Glomerular endothelial cell (primary cell): ENCODE measurements at places on chromosomes 5 and 9. TPM values are rescaled to one million over a fixed set of nuclear protein-coding genes. Genes with fewer than 3 reads are reported as not detected.

ZDHHC11B gene
- total RNA-seq, result not detected in 2 replicates

SPINK6 gene
- not detected in 2 replicates for total RNA-seq

DNA sequence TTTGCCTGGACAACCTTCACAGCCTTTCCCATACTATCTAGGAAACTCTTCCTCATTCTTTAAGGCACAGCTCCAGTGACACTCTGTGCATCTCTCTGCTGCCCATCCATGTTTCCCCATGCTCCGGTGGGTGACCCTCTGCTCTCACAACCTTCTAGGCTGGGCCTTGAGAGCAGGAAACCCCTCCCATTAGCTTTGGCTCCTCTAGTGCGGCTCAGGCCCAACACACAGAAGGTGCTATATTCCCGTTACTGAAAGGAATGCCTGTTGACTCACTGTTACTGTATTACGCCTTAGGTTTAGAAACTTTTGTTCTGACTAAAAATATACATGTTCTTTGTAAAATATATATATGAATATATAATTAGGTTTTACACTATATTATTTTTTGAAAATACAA is 8.1 kb upstream of the CCL28 start:
- no peak for DNase-seq

- no peak for DNase-seq
These were observed 42.7 kb downstream of the WDR36 start for GRCh38 chr5:111134864-111135263.

DNA sequence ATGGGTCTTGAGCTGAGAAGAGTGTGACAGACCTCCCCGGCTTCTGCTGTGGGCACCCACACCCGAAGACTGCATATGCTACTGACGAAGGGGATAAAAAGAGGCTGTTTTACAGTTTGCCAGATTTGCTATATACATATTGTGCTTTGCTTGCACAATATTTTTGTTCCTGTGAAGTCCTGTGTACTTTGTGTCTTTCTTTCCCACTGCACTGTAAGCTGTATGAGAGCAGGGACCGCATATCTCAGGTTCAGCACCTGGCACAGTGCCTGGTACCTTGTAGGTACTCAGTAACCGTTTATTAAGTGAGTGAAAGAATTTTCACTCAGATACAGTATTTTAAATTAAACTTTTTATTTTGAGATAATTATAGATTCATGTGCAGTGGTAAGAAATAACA is 8.2 kb upstream of the GARNL3 start:
- DNase-seq, result no peak

- no peak for DNase-seq
These were observed 129.0 kb downstream of the MUSK start for GRCh38 chr9:110797611-110798010.

BTNL3 gene
- total RNA-seq, result not detected in 2 replicates

OR4F3 gene
- total RNA-seq, result not detected in 2 replicates

- no peak for DNase-seq
These were observed 144.7 kb downstream of the APBA1 start for GRCh38 chr9:69527454-69527853.

ENTPD2 gene
- not detected in 2 replicates for total RNA-seq

SLC9A3 gene
- total RNA-seq, result 2.2 and 3.1 TPM in 2 replicates

GRCh38 chr9:7597716-7598115 is 201.9 kb downstream of the DMAC1 start:
- DNase-seq, result no peak

DNA sequence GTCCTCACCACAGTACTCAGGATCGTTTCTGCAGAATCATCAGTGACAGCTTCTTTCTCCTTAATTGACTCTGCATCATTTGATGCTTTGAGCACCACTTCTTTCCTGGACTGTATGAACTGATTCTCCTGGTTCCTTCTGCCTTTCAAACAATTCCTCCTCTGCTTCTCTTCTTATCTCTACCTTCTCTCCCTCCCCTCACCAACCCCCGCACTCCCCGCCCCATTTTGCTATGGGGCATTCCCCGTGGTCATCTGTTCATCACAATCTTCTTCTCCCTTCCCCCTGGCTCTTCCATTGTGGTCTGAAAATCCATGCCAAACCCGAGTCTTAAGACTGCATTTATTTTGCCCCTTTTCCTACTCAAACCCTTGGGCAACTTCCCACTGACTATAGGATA is 57.9 kb downstream of the FAM78A start:
- DNase-seq, result no peak

PCDHA3 gene
- total RNA-seq, result 0.05 and 0.35 TPM in 2 replicates

DNA sequence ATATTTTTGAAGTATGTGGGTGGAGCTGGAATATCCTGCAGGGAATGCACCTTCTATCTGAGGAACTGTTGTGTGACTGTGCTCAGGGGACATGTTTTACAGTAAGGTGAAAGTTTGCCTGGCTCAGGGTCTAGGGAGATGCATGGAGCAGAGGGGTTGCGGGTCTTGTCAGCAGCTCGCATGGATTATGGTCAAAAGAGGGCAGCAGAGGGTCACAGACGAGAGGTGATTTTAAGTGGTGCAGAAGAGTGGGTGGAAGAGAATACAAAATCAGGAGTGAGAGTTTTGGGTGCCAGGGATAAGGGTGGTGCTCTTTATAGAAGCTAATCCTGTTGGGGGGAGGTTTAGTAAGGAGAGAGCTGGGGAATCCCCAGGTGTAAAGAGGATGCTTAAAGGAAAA is 53.5 kb upstream of the GRIN3A start:
- DNase-seq, result no peak

GRCh38 chr5:160743027-160743426 is 109.0 kb downstream of the ATP10B start:
- DNase-seq, result no peak

GRCh38 chr5:140282266-140282665 is 20.6 kb downstream of the PFDN1 start:
- no peak for DNase-seq

RAB3C gene
- total RNA-seq, result 1.4 and 4.2 TPM in 2 replicates

PITX1 gene
- not detected in 2 replicates for total RNA-seq

CDK9 gene
- total RNA-seq, result 110 and 146 TPM in 2 replicates

DNA sequence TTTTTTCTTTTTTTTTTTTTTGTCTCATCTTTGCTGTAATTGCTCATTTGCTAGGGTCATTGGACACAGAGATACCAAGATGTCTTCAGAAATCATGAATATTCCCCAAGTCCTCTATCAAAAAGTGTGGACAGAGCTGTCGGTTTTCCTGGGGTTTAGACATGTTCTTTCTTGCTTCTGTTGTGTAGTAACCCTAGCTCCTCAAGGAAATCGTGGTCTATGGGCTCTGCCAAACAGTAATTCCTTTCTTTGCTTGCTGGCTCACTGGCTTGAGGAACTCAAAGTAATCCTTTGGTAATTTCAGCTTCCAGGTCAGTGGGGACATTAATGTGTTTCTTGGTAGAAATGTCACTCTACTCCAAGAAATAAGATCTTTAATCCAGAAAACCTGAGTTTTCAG is 101.7 kb downstream of the TMC1 start:
- no peak for DNase-seq

SET gene
- total RNA-seq, result 227 and 258 TPM in 2 replicates

- no peak for DNase-seq
These were observed 157.2 kb upstream of the PANK3 start for GRCh38 chr5:168736281-168736831.

DNA sequence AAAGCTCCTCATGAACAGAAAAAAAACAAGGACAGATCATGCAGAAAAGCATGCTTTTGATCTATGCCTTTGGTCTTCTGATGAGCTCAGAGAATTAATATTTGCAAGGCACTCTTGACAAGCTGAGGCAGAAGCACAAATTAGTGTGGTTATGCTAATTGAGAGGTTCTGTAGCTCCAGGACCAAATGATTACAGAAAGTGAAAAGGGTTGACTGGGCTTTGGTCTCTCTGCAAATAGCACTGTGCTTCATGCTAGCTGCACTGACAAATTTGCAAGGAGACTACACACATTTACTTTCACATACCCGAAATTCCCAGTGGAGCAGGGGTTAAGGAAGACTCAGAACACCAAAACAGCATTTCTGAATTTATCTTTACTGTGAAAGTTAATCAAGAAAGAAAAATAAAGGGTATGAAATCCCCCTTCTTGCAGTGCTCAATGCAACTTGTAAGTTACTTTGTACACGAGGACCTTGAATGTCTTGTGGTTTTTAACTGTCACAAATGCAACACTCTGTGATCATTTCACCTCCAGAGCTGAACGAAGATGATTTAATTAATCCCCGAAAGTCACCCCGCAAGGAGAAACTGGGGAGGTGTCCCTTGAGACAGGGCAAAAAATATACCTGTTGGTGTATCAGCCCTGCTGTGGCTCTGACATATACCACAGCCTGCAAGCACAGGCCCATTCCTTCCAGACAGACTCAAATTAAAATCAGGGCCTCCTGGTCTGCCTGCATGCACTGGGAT is 11.9 kb downstream of the RAPGEF1 start:
- DNase-seq, result no peak

GRCh38 chr9:115164511-115164974 is 46.6 kb upstream of the TNC start:
- no peak for DNase-seq
